HS-5 (cell line): ENCODE measurements at places on chromosomes 4 and X.

DNA sequence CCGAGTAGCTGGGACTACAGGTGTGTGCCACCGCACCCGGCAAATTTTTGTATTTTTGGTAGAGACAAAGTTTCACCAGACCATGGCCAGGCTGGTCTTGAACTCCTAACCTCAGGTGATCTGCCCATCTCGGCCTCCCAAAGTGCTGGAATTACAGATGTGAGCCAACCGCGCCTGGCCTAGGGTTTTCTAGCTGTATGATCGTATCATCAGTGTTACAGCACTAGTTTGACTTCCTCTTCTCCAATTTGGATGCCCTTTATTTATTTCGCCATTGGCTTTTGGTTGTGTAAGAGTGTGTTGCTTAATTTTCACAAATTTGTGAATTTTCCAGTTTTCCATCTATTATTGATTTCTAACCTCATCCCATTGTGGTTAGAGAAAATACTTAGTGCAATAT, 5.2 kb downstream of the TKTL1 start:
- no peak for DNase-seq

DNA sequence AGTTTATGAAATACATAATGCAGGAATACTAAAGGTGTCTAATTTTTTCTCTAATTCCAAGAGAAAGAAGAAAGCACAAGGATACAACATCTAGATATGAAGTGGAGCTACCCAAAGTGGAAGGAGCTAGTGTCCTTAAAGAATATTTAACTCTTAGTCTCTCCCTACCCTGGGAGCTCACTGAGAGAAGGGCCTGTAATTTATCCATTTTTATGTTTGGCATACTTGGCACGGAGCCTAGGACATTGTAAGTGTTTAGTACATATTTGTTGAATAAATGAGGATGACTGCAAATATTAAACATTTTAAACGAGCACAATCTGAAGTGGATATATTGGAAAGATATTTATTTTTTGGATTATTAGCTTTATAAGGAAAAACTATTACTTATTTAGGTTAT, 674.8 kb downstream of the IQCM start:
- no peak for DNase-seq

DNA sequence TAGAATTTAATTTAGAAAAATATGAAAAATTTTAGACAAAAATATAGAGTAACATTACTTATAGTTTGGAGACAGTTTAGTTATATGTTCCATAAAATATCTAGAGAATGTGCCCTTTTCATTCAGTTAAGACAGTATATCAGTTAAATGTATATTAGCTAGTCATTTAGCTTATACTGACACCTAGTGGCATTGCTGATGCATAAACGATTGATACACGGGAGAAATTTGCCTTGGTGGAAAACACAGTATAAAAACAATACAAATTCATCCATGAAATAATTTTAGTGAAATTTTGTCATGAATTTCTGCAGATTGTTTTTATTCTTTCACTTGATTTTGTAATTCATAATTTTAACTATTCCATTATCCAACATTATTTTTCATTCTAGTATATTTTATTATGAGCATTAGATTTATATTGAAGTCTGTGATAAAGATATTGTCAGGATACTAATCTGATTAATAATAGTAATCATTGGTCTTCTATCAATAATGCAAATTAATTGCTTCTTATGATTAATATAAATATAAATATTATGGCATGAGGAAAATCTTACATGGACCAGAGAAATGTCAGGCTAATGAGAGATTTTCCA, 219.0 kb downstream of the TLL1 start:
- no peak for DNase-seq

- no peak for DNase-seq
Observed at GRCh38 chrX:54043541-54044125, 640 bp downstream of the PHF8 start.

- DNase-seq = no peak
Observed at GRCh38 chrX:45747905-45748304, 547.2 kb upstream of the DIPK2B start.

GRCh38 chrX:151982222-151982621, 7.7 kb upstream of the GABRE start:
- no peak for DNase-seq

GRCh38 chr4:74368596-74368995, 3.7 kb downstream of the EREG start:
- no peak for DNase-seq

DNA sequence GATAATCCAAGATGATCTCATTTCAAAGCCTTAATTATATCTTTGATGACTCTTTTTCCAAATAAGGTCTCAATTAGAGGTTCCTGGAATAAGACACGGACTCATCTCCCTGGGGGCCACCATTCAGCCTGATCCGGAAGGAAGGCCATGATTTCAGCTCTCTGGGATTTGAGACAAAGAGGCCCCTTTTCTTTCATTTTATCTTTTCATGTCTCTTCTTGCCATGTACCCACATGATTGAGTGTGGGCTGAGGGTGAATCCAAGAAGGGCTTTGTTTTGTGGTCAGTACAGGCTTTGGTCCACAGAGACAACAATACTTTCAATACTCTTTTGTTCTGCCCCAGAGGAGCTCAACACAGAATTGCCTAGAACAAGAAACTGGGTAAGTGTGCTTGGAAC, 261.2 kb downstream of the TRIML1 start:
- no peak for DNase-seq

DNA sequence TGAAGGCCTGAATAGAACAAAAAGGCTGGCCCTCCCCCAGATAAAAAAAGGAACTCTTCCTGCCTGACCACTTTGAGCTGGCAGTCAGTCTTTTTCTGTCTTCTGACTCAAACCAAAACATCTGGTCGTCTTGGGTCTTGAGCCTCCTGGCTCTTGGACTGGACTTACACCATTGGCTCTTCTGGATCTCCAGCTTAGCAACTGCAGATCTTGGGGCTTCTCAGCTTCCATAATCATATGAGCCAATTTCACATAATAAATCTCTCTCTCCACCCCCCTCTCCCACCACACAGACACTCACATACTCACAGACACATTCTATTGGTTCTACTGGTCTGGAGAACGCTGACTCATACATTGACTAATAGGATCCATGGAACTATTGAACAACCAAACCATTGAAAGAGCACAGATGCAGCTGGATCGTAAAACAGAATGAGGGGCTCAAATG, 15.6 kb upstream of the CWH43 start:
- DNase-seq = peak; percentile 82

- DNase-seq = no peak
Observed at GRCh38 chrX:78321809-78322208, 5.6 kb downstream of the CYSLTR1 start.

GRCh38 chrX:54446084-54446483, 5.9 kb downstream of the TSR2 start:
- no peak for DNase-seq

- no peak for DNase-seq
Observed at GRCh38 chrX:32443841-32444240, 767.5 kb downstream of the DMD start.

DNA sequence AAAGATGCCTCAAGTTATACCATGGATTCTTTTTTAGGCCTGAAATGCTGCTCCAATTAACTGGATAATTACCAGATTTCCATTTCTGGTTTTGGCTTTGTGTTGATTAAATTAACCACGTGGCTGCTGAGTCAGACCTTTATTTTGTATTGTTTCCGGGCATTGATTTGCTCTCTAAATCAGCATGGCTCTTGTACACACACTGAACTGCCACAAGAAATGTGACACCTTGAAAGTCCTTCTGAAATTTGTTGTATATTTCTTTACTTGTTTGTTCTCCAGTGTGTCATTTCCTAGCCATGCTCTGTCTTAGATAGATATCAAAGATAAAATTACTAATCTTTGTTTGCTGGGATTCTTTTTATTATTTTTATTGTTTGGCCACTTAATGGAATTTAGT, 11.7 kb downstream of the MTTP start:
- DNase-seq = no peak

GRCh38 chr4:107734120-107734519, 14.1 kb upstream of the PAPSS1 start:
- no peak for DNase-seq

GRCh38 chr4:133775881-133776280, 425.7 kb downstream of the PABPC4L start:
- DNase-seq = peak; percentile 33

DNA sequence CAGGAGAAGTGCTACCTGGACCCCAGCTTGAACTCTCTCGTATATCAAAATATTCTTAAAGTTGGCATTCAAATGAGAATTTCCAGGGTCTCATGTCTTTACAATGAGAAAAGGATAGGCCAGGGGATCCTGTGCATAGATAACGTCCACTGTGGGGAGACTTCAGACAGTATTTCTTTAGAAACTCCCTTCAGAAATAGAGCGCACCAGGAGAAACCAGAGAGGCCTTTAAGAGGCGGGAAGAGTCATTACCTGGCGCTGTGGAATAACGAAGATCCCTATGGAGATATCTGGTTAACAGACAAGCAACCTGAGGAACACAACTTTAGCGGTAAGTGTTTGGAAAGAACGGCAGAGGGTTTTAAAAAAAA, 600 bp downstream of the RADX start:
- no peak for DNase-seq

DNA sequence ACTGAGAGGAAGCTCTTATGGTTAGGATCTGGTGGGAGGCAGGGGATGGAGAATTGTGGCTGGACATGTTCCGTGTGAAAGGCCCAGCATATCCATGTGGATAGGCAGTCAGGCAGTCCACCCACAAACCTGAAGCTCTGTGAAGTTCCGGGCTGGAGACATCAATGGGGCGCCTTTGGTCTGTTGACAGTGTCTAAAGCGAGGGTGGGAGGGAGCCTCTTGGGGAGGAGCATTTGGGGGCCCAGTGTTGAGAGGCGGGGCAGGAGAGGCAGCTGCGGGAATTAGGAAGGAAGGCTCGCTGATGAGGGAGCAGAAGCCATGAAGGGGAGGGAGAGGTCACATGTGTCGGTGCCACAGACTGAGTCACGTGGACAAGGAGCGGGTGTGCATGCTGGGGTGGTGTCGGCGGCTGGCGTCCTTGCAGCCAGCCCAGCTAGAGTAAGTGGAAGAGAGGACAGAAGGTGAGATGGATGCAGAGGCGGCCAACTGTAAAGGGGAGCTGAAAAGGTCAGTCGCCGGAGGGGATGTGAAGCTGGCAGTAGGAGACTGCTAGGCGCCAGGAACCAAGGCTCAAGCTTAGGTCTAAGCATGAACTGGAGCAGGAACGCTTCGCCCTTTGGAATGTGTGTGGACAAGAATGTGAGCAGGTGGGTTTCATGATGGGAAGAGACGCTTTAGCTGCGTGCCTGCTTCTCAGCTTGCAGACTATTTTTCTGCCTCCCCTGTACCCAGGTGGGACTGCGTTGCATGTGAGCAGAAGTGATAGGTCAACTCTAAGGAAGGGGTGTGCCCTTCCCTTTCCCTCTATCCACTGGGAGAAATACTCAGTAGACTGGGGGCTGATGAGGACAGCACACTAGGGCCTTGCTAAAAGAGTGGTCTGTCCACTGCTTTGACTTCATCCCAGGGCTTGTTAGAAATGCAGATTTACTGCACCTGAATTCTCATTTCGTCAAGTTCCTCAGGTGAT, 44.0 kb upstream of the TLR2 start:
- DNase-seq = no peak

DNA sequence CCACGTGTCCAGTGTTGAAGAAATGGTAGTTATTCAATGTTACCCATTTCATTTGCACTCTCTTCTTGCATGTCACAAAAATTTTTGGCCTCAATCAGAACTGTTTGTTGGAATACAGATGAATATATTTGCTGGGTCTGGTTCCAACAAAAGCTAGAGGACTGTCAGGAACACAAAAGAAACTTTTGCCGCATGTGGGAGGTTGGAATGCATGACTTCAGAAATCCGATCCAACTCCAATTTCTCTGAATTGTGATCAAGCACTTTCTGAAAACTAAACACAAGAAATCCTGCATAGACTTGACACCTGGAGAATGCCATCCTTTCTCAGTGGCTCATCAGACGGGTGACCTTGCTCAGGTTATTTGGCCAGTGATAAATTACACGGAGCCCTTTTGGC, 15.4 kb downstream of the SETD7 start:
- no peak for DNase-seq

- no peak for DNase-seq
Observed at GRCh38 chr4:83109480-83110222, 4.9 kb downstream of the PLAC8 start.

DNA sequence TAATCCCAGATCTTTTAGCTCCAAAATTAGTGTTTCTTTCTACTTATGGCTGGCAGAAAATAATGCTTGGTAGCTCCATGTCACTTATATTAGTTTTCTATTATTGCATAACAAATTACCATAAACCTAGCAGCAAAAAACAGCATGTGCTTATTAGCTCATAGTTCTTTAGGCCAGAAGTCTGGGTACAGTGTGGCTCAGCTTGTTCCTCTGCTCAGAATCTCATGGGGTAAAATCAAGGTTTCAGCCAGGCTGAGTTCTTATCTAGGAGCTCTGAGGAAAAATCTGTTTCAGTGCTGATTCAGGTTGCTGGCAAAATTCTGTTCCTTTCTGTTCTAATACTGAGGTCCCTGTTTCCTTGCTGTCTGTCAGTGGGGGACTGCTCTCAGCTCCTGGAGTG, 101.1 kb downstream of the CT47B1 start:
- no peak for DNase-seq

DNA sequence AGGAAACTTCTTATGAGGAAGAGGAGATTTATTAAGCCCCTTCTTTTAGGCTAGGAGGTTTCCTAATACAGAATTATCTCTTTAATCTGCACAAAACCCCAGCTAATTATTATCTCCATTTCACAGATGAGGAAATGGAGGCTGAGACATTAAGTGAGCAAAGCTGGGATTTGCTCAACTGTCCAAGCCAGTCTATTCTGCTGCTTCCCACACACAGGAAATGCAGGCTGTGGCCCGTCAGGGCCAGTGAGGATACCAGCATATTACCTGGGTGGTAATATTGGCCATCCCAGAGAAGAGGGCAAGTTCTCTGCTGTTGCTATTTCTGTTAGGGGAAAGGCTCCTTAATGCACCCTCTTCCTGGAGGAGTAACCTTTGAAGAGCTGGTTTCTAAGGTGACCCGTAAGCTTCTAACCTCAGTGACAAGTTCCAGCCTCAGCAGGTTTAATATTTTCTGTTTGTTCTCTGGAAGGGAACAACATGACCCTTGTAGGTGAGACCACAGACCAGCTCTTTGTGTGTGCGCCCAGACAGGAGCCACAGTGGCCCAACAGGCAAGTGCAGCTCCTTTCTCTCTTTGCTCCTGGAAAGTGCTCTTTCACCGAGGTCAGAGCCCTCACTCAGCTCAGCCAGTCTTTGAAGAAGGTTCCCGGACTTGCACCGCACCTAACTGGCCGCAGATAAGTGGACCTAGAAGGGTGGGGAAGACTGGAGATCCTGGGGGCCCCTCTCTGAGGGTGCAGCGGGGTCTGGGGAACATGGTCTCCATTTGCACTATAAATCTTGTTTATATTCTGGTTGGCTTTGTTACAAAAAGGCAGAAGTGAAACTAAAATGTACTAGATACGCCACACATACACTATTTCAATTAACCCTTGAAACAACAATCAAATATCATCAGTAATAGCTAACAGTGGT, 35.5 kb downstream of the TBC1D9 start:
- DNase-seq = no peak

DNA sequence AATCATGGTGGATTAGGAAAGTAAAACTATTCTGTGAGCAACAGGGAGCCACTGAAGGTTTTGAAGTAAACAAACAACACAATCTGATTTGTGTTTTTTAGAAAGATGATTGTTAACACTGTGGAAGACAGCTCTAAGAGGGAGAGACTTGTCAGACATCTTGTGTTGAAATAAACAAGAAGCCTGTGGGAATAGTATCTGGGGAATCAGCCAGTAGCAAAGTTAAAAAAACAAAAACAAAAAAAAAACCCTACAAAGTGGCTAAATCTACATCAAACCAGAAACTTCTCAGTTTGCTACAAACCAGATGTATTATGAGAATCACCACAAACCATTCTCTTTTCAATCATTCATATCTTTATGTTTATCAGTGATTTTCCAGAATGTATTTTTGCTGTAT, 125.7 kb upstream of the GPC4 start:
- no peak for DNase-seq

- no peak for DNase-seq
Observed at GRCh38 chr4:102778720-102779119, 18.0 kb upstream of the MANBA start.
